ENCODE measurements at places on chromosomes 4 and X.

DNA sequence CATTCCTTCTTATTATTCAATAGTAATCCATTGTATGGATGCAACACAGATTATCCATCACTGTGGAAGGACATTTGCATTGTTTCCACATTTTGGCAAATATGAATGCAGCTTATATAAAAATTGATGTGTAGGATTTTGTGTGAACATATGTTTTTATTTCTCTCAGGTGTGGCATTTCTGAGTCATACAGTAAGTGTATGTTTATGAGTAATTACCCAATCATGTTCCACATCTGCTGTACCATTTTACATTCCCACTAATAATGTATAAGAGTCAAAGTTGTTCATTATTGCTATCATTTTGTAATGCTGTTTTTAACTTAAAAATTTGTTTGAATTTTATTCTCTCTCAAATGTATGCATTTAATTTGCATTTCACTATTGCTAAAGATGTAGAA lies 25.5 kb downstream of the MAGEA4 start:
- DNase-seq = no peak

GRCh38 chr4:95371476-95372224 lies 177.1 kb downstream of the UNC5C start:
- DNase-seq = no peak

DNA sequence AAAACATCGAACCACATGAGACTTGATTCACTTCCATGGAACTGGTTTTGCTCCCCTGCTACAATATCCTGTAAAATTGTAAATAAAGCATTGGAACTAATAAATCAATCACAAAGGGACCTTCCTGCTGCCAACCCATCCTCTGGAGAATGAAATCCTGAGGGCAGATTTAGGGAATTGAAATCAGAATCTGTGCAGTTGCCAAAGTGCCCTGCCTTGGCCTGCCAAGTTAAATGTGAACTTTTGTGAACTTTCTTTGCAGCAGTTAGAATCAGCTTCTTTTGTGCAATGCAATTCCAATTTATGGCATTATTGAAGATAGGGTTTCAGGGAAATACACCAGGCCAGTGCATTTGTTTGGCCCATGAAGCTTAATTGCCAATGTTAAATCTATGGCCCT lies 263.1 kb downstream of the PTTG2 start:
- DNase-seq = no peak

- DNase-seq = no peak
These were observed 47.5 kb downstream of the MAGEA1 start for GRCh38 chrX:153226344-153227185.

- no peak for DNase-seq
These were observed 412.0 kb upstream of the ATOH1 start for GRCh38 chr4:93416344-93417128.

GRCh38 chr4:749698-750666 lies 44.4 kb downstream of the PCGF3 start:
- DNase-seq = no peak

DNA sequence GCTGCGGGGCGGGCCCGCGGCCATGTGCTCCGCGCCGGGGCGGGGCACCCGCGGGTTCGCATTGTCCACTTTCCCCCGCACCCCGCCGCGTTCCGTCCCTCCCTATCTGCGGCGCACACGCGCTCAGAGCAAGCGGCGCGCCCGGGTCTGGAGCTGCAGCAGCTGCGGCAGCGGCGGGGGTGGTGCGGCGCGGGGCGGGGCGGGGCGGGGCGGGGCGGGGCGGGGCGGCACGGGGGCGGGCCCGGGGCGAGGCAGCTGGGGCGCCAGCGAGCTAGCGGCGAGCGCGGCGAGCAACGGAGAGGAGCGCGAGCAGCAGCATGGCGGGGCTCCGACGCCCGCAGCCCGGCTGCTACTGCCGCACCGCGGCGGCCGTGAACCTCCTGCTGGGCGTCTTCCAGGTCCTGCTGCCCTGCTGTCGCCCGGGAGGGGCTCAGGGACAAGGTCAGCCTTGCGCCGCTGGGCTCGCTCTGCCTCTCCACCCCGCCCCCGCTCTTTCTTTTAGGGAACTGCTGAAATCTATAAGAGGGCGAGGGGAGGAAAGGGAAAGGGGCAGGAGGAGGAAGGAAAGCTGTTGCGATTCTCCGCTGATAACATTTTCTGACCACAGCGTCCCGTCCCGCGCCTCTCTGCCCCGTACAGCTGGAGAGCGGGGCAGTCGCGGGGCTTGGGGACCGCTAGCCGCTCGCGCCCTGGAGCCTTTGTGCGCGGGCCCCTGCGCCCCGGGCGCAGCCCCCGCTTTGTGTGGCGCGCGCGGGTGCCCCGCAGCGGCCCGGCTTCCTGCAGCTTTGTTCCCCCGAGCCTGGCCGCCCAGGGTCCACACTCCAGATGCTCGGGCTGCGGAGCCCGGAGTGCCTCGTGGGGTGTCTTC lies at the start of gene TMEM131L:
TSS of gene TMEM131L (plus strand) at position 280 of the 868 bp plus-strand sequence. CDS start at position 318, 38 bp downstream.
- peak; percentile 57 for DNase-seq

DNA sequence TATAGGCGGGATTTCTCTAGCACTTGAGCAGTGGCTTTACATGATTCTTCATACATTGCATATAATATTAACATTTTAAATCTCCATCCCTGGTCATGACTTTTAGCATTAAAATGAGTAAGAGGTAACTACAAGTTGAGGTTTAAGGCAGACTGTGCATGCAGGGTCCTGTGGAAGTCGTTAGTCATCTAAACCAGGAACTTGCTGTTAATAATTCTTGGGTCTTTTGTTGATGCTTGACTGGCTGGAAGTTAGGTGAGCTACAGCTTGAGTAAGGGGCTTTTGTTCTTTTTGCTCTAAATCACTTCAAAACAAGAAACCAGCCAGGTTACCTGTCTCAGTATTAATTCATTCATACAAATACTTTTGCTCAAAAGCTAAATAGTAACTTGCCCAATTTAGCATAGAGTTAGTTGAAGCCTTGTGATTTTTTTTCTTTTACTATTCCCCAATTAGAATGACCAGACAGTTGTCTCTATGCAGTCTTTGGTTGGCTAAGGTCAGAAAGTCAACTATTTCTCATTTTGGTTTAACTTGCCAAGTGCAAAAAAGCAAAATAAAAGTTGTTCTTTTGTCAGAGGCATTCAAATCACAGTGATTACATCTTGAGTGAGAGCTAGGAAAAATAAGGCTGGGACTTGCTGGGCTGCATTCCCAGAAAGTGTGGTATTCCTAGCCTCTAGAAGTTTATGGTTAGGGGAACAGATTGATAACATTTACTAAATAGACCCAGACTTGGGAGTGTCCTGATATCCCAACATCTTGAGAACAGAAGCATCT lies 516.9 kb downstream of the PDHA2 start:
- DNase-seq = no peak

- DNase-seq = no peak
These were observed 29.1 kb downstream of the RAB33B start for GRCh38 chr4:139483000-139483399.

GRCh38 chrX:68252664-68253063 lies 180.6 kb downstream of the OPHN1 start:
- DNase-seq = no peak

GRCh38 chr4:112287258-112287989 lies 1.7 kb upstream of the TIFA start:
- DNase-seq = no peak

GRCh38 chrX:106898462-106898861 lies 4.7 kb downstream of the RIPPLY1 start:
- DNase-seq = no peak
